ENCODE measurements at places on chromosomes 3 and 15.
A peak's percentile ranks its signal among the peaks of the same experiment; 100 is the strongest.

GRCh38 chr3:195855471-195856409 lies 44.0 kb upstream of the MUC4 start:
- DNase-seq: no peak

- DNase-seq: no peak
Observed at GRCh38 chr3:140406655-140407054, 271.2 kb upstream of the TRIM42 start.

- no peak for DNase-seq
Observed at GRCh38 chr15:76208084-76208785, 103.0 kb downstream of the ETFA start.

- no peak for DNase-seq
Observed at GRCh38 chr3:113676261-113676660, 20.2 kb downstream of the USF3 start.

DNA sequence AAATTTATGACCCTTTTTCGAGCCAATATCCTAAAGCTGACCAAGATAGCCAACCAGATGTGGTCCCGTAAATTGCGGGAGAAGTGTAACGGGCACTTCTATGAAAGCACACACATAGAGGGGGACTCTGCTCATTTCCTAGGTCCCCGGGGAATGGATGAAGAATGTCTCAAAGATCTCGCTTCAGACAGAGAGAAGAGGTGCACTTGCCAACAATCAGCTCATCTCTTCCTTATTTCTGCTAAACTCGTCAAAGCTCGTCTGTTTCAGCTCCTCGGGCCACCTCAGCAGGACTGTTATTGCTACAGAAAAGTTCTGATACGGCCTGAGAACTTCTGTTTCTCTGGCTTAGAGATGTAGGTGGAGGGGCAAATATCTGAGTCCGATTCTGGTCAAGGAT lies 71.8 kb downstream of the TM2D3 start:
- no peak for DNase-seq

DNA sequence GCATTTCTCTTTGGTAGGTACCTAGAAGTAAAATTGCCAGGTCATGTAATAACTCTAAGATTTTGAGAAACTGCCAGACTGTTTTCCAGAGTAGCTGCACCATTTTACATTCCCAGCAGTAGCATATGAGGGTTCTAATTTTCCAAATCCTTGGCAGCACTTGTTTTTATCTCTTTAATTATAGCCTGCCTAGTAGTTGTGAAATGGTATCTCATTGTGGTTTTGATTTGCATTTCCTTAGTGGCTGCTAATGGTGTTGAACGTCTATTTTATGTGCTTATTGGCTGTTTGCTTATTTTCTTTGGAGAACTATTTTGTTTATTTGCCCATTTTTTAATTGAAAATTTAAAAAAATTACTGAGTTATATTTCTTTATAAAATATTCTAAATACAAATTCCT lies 117.9 kb downstream of the TCF12 start:
- peak; percentile 26 for DNase-seq

GRCh38 chr15:62242999-62243398 lies 77.9 kb upstream of the C2CD4B start:
- DNase-seq: no peak

- DNase-seq: no peak
Observed at GRCh38 chr3:15932348-15933300, 134.8 kb upstream of the ANKRD28 start.

GRCh38 chr3:42376344-42376798 lies 34.0 kb downstream of the LYZL4 start:
- DNase-seq: peak; percentile 93

GRCh38 chr15:68154923-68155559 lies 50.1 kb downstream of the CALML4 start:
- DNase-seq: peak; percentile 74

GRCh38 chr3:106007512-106007911 lies 138.7 kb upstream of the CBLB start:
- no peak for DNase-seq

DNA sequence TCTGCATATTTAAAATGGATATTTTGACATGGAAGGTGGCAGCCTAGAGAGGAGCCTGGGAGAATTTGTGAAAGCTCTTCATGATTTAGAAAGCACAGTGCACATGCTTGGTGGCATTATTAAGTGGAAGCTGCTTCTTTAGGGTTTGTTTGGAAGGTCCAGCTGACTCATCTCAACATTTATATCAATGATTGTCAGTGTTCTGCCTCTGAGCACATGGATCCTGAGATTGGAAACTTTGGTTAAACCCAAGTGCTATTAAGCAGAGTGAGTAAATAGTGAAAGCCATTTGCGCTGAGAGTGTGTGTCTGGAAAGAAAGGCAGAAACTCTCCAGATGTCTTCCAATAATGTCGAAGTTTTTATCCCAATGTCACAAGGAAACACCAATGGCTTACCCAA lies 7.4 kb downstream of the NOX5 start:
- DNase-seq: no peak

- DNase-seq: no peak
Observed at GRCh38 chr15:42143356-42143755, 13.1 kb downstream of the PLA2G4F start.

DNA sequence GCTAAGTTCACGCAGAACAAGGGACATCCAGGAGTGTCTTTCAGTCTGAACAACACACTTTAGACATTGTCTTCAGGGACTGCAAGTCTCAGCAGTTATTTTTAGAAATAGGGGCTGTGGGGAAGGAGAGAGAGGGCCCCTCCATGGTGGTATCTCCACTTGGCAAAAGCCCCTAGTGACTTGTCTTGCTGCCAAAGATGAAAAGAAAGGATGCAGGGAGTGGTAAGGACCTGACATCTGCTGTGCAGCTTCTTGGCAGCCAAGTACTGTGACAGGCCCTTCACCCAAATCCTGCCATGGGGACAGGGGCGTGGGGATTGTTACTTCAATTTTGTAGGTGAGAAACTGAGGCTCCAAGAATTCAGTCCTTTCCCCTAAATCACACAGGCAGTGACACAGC lies 21.0 kb upstream of the SEMA6D start:
- no peak for DNase-seq

DNA sequence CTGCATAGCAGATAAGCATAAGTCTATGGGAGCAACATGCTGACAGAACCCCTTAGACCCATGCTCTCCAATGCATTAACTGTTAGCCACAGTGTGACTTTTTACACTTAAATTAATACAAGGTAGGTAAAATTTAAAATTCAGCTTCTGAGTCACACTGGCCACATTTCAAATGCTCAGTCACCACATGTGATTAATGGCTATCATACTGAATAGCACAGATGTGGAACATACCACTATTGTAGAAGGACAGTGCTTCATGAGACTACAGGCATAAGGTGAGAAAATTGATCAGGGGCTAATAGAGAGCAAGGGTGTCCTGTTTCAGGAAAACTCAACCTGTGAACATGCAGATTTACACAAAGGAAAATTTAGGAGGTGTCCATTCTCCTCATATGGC lies 357.0 kb upstream of the SEMA6D start:
- DNase-seq: peak; percentile 29

DNA sequence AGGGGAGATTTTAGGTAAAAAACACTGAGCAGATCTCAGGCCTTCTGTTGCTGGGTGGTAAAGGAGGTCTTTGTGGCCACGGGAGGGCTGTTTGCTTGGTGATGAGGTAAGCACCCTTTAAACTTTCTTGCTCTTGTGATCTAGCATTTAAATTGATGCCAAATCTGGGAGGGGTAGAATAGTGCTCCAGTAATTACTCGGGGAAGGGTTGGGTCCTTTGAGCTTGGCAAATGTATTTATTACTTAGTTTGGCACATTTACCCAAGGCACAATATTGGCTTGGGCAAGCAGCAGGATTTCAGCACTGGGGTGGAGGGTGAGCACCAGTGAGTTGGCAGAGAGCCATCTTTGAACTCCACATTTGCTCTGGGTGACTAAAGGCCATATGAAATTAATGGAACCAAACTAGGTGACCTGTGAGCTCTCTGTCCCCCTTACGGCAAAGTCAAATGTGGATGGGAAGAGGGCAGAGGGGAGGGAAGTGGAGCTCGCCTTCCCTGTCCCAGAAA lies 185.9 kb upstream of the ONECUT1 start:
- no peak for DNase-seq

GRCh38 chr3:126337980-126338651 lies 19.1 kb downstream of the KLF15 start:
- DNase-seq: no peak

- DNase-seq: no peak
Observed at GRCh38 chr3:50161320-50161719, 6.2 kb downstream of the SEMA3F start.

DNA sequence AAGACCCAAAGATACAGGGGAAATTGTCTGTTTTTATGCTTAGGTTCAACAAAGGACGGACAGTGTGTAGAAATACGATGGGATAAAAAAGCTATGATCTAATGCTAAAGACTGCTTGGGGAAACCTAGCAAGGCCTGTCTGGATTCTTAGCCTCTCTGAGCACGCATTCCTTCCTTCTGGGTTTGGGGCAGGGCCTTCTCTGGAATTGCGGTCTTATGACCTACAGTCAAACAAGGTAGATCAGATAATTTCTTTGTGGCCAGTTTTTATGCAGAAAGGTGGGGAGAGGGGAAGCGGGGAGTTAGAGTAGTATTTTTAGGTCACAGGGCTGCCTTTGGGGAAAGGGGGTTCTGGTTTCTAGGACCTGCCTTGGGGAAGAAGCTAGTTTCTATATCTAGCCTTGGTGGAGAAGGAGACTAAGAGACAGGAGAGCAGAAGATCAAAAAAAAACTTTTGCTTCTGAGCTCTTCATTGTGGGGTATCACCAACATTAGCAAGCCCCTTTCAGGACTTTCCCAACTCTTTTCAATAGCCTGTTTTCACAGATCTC lies 39.1 kb upstream of the LIPC start:
- peak; percentile 48 for DNase-seq

DNA sequence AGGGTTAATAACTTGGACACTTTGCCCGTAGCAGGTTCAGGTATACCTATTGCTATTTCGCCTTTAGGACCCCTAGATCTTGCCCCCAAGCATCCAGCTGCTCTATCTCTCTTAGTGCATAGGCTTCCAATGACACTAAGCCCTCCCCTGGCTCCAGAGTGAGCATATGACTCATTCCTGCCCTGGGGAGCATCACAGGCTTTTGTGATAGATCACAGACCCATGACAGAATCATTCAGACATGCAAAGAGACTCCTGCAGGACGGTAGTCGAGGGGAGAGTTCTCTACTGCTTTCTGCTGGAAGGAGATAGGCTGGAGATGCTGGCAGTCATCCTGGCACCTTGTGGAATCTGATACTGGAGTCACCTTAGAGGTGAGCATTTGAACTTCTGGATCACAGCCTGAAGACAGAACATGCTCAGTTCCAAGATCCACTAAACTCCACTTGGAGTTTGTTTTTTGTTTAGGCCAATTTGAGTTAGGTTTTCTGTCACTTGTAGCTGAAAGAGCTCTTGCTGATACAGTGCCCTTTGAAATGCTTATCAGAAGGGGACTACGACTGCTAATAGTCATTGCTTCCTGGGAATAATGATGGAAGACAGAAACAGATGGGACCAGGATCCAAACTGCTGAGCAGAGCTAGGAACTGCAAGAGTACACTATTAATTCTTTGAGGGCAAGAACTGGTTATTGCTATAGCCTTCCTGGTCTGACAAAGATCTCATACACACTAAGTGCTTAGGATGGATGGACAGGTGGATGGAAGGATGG lies 11.0 kb downstream of the LYSMD2 start:
- peak; percentile 73 for DNase-seq

GRCh38 chr15:95471690-95472086 lies 858.8 kb upstream of the NR2F2 start:
- DNase-seq: no peak

DNA sequence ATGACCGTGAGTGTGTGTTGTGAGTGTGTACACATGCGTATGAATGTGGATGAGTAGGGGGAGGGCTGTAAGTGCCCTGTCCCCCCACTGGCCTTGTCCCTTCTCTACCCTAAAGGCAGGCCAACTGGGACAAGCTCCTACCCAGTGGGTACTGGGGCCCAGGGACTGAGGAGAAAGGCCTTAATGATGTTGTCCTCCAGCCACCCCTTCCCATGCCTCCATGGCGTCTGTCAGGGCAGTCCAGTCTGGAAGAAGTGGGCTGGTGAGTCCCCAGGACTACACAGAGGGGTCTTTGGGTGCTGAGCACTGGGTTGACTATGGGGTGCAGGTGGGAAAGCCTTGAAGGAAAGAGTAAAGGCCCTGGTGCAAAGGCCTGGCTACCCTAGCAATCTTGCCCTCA lies 16.9 kb upstream of the CORO2B start:
- no peak for DNase-seq

- no peak for DNase-seq
Observed at GRCh38 chr15:42148808-42149492, 7.5 kb downstream of the PLA2G4F start.

- no peak for DNase-seq
Observed at GRCh38 chr3:192494174-192494573, 233.2 kb downstream of the FGF12 start.

- DNase-seq: peak; percentile 82
Observed at GRCh38 chr3:45507820-45508317, 86.7 kb upstream of the LIMD1 start.

DNA sequence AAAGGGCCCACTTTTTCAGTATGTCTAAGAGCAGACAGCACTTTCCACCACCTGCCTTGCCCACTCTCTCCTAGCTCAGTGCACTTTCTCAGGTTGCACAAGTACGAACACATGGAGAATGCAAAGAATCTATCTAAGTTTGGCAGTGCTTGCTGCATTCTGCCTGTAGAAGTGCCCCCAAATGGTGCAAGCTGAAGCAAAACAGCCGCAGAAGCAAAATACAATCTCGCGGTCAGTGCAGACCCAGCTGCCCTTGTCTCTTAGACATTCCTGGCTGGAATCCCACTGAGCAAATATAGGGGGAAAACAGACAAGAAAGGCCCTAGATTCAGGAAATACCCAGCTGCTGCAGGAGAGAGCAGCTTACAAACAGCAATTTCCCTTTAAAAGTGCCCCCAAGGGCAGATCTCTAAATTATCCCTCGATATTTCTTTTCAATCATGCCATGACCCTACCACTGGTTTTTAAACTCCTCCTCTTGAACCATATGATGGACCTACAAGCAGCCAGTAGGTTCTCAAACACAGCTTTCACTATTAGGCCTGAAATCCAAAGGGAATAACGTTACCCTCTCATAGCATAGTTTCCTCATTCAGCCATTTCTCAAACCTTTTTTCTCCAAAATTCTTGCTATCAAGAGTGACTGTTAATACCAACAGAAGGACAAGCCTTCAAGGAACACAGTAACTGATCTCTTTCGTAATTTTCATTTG lies 67.0 kb downstream of the TNIK start:
- peak; percentile 84 for DNase-seq

DNA sequence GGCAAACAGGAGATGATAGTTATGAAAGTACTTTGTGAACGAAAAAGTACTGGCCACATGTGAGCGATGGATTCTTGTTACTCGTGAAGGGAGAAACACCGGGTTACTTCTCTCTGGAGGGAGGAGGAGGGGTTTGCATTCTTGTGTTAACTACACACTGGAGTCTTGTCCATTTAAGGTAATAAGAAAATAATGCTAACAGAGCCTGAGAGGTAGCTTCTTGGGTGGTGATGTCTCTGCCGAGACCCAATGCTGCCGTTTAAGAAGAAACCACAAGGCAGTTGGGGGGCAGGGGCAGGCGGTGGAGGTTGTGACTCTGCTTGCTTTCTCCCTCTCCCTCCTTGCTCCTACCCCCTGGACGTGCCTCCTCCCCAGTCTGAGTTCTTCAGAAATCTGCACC lies 100.9 kb upstream of the ROPN1 start:
- DNase-seq: peak; percentile 83

GRCh38 chr3:64508140-64508539 lies 179.7 kb downstream of the ADAMTS9 start:
- DNase-seq: no peak

GRCh38 chr3:196650740-196651311 lies 11.3 kb downstream of the NRROS start:
- peak; percentile 93 for DNase-seq

GRCh38 chr3:167483708-167484475 lies 10.1 kb upstream of the SERPINI2 start:
- DNase-seq: no peak

GRCh38 chr3:52432225-52432624 lies 12.7 kb downstream of the SEMA3G start:
- no peak for DNase-seq
